ENCODE measurements at places on chromosomes 1 and 21.

DNA sequence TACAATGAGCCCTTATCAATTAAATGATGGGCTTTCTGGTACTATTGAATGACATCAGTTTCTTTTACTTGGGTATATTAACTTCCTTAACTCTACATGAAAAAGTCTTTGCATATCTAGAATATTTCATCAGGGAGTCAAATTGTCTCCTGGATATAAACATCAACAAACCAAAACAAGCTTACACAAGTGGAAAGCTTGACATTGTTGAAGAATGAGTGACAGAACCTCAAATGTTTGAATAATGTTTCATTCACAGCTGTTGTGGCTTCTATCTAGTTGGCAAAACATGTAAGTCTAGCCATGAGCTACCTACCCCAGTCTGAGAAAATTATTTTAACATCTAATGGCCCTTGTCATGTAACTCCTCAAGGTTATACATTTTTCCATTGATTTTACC lies 604.8 kb upstream of the ADAMTS5 start:
- no peak for DNase-seq

DNA sequence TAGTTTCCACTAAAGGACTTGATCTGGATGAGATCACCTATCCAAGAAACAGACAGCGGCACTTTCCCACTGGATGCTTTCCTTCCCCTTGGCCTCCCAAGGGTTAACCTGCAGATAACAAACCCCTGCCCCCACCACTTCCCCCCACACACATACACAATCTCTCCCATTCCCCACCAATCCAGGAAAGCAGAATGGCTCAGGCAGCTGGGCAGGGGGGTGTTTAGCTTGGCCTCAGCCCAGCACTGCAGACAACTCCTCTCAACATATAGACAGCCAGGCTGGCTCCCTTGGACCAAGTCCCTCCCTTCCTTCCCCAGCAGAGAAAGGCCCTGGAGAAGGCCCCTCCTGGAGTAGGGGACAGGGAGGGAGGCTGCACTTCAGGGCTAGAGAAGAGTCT lies 24.6 kb downstream of the PLEKHA6 start:
- DNase-seq: no peak

- no peak for DNase-seq
These were observed 70.4 kb upstream of the CD55 start for GRCh38 chr1:207251066-207251465.

DNA sequence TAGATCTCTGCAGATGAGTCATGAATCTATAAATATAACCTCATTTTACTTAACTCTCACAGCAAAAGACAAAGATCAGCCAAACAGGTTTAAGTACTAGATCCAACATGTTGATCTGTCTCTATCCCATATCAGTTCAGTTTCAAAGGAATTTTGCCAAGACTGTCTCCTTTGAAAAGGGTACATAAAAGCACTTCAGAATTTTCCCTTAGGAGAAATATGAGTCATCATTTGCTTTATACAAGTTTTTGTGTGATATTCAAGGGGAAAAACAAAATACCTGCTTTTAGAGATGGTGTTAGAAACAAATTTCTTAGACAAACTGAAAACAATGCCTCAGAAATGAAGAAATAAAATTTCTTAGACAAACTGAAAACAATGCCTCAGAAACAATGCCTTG lies 73.5 kb upstream of the LRRC7 start:
- DNase-seq: no peak

DNA sequence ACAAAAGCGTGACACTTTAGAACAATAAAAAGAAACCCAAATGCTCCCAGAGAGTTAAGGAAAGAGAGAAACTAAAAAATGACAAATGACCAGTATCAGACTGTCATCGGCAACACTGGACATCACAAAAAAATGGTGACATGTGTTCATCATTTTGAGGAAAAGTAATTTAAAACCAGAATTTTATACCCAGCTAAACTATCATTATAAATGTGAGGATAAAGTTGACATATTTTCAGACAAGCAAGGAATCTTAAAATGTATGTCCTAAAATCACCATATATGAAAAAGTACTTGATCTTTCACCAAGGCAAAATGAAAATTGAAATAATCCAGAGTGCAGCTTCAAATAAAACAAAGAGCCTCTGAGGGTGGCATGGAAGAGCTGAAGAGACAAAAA lies 1.3 kb upstream of the KRTAP10-11 start:
- DNase-seq: no peak

DNA sequence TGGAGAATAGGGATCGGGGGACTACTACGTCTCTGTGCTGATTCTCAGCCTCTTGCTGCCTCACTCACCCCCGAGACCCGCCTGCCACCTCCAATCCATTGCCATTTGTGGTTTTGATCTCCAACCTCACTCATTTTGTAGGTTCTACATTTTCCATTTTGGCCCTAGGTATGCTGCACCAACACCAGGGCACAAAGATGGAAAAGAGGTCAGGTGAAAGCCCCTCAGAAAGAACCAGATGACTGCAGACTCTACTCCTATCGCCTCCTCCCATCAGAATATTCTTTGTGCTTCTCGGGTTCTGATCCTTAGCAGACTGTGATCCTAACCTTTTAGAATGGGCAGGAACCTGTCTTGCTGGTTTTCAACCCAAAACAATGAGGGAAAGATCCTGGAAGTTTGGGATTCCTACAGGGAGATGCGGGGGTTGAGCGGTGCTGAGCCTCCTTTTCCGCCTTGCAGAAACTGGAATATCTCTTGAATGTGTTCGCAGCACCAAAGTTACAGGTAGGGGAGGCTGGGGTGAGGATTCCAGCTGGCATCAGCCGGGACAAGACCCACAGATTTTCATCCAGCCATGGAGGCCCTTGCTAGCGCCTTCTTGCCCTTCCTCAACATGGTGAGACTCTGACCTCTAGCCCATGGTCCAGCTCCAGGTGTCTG lies 53.1 kb downstream of the RHBG start:
- DNase-seq: no peak

- no peak for DNase-seq
These were observed 29.5 kb upstream of the ERG start for GRCh38 chr21:38527737-38528136.

DNA sequence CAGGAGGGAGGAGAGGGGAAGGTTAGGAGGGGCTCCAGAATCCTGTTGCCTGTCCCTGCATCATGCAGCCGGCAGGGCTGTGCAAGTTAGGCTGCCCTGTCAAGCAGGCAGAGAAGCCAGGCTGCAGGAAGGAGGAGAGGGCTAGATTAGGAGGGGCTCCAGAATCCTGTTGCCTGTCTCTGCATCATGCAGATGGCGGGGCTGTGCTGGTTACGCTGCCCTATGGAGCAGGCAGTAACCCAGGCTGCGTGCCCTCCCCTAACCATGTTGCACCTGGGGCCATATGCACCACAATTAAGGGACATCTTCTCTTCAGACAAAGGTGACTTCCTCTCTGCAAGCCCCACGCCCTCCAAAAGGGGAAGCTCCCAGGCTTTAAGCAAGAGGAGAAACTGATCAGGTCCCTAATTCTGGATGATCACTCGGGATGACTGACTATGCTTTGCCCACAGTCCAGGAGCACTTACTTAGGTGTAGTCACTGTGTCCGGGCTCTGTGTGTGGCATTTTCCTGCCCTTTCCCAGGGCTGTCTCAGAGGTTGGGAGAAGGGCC lies 457.4 kb downstream of the SETD4 start:
- no peak for DNase-seq

GRCh38 chr1:55352080-55352810 lies 137.1 kb upstream of the USP24 start:
- no peak for DNase-seq

DNA sequence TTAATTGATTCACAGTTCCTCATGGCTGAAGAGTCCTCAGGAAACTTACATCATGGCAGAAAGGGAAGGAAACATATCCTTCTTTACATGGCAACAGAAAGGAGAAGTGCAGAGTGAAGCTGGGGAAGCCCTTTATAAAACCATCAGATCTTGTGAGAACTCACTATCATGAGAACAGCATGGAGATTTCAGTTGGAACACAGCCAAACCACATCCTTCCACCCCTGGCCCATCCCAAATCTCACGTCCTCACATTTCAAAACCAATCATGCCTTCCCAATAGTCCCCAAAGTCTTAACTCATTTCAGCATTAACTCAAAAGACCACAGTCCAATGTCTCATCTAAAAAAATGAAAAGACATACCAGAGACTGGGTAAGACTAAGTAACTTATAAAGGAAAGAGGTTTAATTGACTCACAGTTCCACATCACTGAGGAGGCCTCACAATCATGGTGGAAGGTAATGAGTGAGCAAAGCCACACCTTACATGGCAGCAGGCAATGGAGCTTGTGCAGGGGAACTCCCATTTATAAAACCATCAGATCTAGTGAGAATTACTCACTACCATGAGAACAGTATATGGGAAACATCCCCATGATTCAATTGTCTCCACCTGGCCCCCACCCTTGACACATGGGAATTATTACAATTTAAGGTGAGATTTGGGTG lies 105.2 kb downstream of the MRPL39 start:
- peak; percentile 7 for DNase-seq

DNA sequence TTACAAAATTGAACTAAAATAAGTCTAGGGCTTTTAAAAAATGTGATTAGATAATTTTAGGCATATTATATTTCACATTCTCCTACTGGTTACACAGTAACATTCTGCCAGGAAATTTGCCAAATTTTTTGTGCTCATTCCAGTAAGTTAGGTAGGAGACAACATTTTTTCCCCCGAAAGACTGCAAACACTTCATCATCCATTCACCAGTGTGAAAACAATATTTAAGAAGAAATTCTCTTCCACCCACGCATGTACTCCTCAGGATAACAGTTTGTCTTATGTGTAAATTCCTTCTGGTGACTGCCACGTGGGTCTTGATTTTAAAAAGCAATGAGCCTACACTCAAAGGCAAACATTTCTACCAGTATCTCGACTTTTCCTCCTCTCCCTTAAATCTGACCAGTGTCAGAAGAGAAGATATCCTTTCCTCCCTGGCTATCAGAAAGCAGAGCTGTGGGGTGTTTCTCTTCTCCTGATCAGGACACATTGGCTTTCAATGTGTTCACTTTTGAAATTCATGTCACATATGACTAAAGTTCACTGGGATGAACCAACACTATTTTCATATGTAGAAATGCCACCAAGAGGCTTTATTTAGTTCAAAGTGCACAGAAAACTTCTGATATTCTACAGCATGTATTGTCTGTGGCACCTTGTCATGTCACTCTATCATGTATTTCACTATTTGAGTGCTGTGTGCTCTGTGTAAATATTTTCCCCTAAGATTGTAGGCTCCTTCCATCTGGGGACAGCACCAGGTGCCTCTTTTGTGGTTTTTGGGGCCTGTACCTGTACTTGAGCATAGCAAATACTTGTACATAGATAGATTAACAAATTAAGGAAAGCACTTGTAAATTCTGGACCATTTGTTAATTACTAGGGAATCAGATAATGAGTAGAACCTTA lies 38.6 kb downstream of the LHX9 start:
- no peak for DNase-seq
